ENCODE measurements at places on chromosomes 7 and 10.

DNA sequence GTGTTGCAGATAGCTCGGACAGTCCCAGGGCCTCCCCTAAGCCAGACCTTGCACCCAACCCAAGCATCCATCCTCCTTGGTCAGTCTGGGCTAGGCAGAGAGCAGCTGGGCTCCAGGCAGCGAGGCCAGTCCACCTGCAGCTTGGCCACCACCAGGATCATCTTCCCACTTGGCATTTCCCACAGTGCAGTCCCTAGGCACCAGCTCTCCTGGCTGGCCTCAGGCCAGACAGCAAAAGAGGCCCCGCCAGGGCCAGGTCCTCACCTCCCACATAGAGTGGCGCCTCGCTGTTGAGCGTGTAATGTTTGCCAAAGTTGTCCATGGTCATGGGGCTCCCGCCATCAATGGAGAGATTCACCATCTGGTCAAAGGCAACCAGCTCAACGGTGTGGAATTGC, 171.7 kb downstream of the LCOR start:
- DNase-seq: no peak

DNA sequence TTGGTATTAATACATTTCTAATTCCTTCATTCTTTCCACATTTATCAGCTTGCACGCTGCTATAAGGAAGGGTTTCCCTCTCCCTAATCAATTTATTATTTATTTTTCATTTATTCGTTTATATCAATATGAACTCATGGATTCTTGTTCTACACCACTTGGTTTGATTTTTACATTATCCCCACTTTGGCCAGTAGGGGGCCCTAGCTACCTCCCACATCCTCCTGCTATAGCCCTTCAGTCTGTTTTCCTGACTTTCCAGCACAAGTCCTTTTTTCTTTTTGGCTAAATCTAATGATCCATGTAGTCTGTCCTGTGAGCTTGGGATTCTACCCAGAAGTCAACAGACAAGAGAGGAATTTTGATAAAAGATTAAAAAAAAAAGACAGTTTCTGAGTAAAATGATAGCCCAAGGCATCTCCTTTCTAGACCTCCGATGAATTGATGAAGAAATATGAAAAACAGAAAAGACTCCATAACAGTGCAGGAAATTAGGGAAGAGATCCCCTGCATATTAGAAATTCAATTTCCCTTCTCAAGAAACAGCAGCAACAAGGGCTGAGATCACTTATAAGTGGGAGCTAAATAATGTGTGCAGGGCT, 47.7 kb downstream of the LYZL2 start:
- DNase-seq: no peak

GRCh38 chr10:119252051-119252465, 44.7 kb downstream of the GRK5 start:
- DNase-seq: no peak

DNA sequence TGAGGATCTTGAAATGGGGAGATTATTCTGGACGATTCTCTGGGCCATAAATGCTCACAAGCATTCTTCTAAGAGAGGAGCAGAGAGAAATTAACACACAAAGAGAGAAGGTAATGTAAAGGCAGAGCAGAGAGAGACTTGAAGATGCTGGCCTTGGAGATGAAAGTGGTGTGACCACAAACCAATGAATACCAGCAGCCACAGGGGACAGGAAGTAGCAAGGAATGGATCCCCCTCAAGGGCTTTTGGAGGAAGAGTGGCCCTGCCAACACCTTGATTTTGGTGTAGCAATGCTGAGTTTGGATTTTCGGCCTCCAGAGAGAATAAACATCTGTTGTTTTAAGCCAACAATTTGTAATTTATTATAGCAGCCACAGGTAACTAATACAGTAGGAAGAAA, 1155.6 kb downstream of the TYW1 start:
- DNase-seq: no peak

- no peak for DNase-seq
Observed at GRCh38 chr7:144720149-144720548, 115.7 kb downstream of the TPK1 start.

DNA sequence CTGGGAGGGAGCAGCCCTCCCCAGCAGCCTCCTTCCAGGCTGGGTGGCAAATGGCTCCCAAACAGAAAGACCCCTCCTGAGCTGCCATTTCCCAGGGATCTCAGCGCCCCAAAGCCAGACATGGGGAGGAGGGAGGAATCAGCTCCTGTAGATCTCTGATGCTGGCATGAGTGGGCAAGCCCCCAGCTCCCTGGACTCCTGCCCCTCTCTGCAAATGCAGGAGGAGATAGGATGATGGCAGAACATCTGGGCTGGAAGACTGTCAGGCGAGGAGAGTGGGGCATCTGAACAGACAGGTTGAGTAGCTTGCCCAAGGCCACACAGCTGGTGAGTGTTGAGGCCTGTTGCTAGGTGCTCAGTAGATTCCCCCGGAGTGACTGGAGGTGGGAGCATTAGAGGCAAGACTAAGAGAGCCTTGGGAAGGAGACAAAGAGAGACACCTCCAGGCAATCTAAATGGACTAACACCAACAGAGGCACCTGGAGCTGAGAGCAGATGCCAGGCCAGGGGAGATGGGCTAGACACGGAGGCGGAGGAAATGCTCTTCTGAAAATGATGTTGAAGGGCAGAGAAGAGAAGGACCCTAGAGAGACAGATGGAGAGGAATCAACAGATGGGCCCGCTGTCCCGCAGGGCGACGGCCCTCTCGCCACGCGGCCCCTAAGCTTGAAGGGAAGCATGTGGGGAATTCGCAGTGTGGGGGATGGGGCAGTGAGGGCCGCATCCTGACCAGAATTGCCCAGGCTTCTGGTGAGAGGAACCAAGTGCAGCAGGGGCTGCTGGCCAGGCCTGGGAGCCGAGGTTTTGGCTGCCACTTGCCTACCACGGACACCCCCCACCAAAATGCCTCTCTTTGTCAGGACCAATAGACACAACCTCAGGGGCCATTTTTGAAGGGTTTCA, 84.8 kb upstream of the LRRC4 start:
- no peak for DNase-seq

GRCh38 chr7:20201380-20201779, 15.8 kb downstream of the MACC1 start:
- no peak for DNase-seq

DNA sequence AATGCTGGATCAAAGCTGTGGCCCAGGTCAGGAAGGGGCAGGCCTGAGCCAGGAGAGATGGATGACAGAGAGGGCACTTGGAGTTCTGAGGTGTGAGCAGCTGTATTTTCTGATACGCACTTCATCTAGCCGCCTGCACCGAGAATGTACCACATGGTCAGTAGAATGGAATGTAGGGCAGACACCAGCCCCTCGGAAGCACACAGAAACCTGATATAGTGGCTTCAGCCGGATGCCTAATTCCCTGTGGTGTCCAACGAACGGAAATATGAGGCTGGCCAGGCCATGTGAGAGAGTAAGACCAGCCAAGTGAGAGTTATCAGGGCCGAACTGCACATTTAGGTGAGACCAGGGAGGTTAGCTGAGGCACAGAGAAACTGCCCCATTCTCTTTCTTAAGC, 46.7 kb upstream of the PLCE1 start:
- no peak for DNase-seq

- no peak for DNase-seq
Observed at GRCh38 chr10:118047157-118047719, 497 bp upstream of the RAB11FIP2 start.

DNA sequence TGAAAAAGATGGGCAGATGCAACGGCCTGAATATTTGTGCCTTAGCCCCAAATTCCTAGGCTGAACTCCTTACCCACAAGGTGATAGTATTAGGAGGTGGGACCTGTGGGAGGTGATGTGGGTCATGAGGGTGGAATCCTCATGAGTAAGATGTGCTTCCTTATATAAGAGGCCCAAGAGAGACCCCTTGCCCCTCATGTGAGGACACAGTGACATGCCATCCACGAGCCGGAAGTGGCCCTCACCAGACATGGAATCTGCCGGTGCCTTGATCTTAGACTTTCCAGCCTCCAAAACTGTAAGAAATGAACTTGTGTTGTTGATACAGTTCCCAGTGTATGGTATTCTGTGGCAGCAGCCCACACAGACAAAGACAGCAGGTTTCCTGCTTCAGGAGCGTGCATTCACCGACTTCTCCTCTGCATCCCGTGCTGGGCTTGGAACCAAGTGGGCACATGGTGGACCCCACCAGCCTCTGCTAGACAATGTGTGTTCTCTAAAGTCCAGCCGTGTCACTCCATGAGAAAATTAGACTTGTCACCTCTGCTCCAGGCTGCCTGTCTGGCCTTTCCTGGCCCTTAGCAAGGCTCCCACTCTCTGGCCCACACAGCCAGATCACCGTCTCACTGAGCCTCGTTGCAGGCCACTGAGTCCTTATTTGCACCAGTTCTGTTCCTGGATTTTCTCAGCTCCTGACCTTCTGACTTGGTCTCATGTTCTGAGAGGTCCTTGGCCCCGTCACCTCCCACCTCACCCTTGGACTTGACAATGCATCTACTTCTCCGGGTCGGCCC, 52.9 kb upstream of the CACUL1 start:
- no peak for DNase-seq

GRCh38 chr7:20354610-20355528, 24.2 kb downstream of the ITGB8 start:
- DNase-seq: no peak

DNA sequence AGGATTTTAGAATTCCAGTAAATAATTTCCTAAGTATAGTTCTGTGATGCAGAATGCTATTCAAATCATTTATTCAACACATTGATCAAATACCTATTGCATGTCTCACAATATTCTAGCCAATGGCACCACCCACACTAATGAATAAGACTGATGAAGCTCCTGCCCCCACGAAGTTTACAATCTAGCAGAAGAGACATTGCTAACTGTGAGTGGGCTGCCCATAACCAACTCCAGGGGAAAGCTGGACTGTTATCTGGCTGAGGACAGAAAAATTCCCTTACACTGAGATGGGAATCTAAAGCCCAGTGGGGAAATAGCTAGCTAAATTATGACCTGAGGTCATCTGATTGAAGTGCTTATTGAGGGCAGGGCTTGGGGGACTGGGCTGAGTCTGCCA, 128.8 kb upstream of the LYZL2 start:
- DNase-seq: no peak

GRCh38 chr10:113415246-113415645, 137.6 kb upstream of the HABP2 start:
- no peak for DNase-seq

- DNase-seq: no peak
Observed at GRCh38 chr7:3648276-3648675, 347.2 kb downstream of the SDK1 start.

DNA sequence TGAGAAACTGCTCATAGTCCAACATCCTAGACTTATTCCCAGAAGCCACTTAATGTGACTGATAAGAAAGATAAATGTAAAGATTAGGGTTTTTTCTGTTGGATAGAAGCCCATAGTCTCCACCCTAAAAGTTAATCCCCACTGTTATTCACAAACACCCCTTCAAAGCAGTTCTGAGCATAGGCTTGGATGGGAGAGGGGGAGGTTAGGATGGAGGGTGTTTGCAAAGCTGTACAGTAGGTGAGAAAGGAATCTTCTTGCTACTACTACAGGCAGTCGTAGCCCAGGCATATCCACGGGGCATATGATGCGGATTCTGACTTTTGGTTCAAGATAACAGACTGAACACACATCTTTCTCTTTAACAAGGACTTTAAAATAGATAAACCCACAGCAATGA, 535.9 kb downstream of the PHTF2 start:
- DNase-seq: no peak

GRCh38 chr7:17580856-17581255, 282.4 kb downstream of the AHR start:
- no peak for DNase-seq

GRCh38 chr7:83702446-83702845, 53.5 kb upstream of the SEMA3E start:
- DNase-seq: no peak

GRCh38 chr7:38550836-38551235, 80.3 kb downstream of the AMPH start:
- no peak for DNase-seq

- no peak for DNase-seq
Observed at GRCh38 chr10:8183241-8183704, 128.8 kb downstream of the GATA3 start.

GRCh38 chr10:70492786-70493659, 14.5 kb downstream of the PALD1 start:
- no peak for DNase-seq

- no peak for DNase-seq
Observed at GRCh38 chr7:1966631-1967200, 266.0 kb downstream of the MAD1L1 start.

DNA sequence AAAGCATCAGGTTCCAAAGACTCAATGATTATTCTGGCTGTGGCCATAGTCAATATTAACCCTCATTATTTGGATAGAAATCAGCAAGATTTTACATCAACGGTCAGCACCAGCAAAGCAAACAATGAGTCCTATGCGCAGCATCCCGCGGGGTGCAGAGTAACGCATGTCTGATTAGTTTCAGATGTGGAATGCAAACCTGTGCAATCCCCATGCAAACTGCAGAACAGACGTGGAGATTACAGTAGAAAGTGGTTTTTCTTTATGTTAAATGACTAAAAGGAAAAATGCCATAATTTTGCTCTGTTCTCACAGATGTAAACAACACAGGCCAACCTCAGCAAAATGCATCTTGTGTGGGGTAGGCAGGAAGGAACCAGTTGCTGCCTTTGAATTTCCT, 258.1 kb upstream of the GRB10 start:
- no peak for DNase-seq

- DNase-seq: no peak
Observed at GRCh38 chr10:85598646-85599045, 767.9 kb downstream of the GRID1 start.

- no peak for DNase-seq
Observed at GRCh38 chr7:149022756-149023360, 5.4 kb downstream of the PDIA4 start.

DNA sequence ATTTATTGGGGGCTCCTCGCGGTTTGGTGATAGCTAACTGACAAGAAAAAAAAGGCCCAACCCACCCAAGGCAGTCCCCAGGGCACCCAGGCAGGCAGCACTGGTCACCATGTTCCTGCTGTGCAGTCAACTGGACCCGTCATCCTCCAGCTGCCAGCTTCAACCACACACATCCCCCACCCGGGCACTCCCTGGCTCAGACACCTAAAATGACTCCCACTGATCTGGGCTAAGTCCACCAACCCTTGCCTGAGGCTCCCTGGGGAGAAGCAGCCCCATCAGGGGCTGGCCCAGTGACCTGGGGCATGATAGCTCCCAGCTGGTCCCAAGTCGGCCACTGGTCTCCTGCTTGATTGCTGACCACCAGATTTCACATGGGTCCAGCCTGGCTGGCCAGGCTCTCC, 161.8 kb downstream of the NRF1 start:
- DNase-seq: no peak

DNA sequence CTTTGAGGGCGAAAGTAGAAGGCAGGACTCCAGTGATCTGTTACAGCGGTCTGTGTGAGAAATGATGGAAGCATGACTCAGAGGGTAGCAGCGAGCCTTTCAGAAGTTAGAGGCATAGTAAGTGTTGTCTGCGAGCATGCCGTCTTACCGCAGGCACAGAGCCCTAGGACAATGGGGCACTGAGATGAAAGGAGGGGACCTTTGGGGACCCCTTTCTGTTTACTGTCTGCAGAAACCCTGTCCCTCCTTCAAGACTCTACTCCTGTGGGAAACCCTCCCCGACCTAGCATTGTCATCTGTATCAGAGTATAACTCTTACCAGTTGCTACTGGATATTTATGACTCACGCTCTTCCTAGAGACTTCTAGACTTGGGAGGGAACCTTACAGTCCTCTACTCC, 87.2 kb upstream of the AGK start:
- DNase-seq: no peak
